ENCODE measurements at places on chromosomes 12 and 14.

- DNase-seq = no peak
Observed at GRCh38 chr12:25071366-25071765, 122.5 kb upstream of the BCAT1 start.

DNA sequence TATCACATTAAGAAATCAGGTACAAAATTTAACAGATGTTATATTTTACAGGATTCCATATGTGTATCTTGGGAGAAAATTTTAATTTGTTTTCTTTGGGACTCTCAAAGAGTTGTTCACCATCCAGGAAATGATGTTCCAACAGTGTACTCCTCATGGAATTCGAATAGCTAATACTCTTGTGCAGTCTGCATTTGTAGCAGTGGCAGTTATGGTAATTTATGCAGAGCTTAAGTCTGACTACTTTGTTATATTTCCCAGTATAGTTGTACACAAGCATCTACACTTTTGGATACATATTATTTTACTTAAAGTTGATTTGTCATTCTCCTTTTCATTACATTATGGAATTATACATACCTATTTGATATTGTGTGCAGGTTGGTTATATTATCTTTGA lies 436.7 kb upstream of the FBXO33 start:
- no peak for DNase-seq

DNA sequence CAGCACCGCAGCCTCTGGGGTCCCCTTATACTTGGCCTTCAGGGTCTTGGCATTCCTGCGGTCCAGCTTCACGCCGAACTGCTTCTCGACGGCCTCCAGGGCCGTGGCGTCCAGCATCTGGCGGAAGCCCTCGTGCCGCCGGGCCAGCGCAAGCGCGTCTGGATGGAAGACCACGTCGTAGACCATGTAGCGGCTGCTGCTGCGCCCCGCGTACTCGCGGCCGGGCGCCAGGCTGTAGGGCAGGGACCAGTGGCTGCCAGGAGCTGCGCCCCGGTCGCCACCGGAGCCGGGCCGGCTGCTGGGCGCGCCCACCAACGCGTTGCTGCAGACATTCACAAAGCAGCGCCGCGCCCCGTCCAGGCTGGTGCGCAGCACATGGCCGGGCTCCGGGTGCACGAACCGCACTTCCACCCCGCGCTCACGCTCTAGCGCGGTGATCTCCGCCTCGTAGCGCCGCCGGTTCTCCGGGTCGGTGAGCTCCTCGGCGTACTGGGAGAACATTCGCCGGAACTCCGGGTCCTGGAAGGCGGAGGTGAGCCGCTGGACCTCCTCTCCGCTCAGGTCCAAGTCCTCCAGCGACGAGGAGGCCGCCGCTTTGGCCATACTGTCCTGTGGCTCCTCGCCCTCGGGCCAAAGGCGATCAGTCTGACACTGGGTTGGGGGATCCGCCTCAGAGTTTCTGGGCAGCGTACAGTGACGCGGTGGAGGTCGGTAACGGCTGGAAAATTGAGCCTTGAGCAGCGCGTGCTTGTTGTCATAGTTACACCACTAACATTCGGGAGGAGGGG lies at the start of gene DNAAF2:
Gene DNAAF2 (minus strand): TSS at position 698 of the 788 bp plus-strand sequence. CDS start 95 bp downstream, at position 603.
- DNase-seq = peak; percentile 67

DNA sequence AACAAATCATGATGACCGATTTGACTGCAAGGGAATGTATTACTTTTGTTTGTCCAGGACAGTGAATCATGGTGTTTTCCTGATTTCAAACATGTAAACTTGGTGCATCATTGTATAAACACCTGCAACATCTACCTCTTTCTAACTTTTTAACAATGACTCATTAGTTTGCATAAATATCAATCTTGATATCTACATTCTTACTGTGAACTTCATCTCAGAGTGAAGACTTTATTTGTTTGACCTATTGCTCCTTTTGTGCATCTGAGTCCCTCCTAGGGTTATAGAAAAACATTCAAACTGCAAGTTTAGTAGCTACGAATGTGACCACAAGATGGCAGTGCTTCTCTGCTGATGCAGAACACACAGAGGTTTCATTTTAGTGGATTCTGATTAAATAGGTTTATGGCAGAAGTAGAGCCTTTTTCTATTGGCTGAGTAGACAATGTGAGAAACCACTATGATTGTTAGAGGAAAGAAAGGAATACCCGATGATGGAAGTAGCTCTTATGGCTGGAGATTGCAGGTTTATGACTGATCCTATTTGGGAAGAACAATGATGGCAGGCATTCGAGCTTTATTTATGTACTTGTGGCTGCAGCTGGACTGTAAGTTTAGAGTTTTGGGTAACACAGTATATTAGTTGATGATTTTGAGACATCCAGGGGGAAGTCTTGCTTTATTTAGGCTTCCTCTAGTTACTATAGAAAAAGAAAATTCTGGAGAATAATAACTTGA lies 244.2 kb upstream of the OR4E1 start:
- DNase-seq = no peak

DNA sequence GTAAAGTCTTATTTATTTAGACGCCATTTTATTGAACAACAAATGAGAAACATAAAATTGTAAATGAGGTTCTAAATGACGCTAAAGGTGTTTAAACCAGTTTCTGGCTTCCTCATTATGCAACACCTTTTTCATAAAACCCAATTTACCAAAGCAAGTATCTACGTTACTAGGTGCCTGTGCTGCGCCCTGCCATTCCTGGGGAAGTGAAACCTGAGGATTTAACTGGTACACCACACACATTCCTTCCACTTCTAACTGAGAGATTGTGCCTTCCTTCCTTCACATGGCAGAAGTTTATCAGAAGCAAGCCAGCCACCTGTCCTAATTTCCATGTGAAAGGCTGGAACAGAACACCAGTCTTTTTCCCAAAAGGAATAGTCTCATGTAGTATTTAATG lies 40.3 kb upstream of the GCH1 start:
- DNase-seq = no peak

GRCh38 chr14:64692986-64693809 lies 11.0 kb upstream of the PLEKHG3 start:
- DNase-seq = peak; percentile 5

GRCh38 chr12:116745554-116745953 lies 7.4 kb downstream of the RNFT2 start:
- DNase-seq = no peak

- DNase-seq = peak; percentile 44
Observed at GRCh38 chr14:61561657-61562276, 133.5 kb upstream of the HIF1A start.

- DNase-seq = no peak
Observed at GRCh38 chr12:77847060-77847541, 16.4 kb downstream of the NAV3 start.

GRCh38 chr12:69024413-69024812 lies 91.4 kb upstream of the CPM start:
- no peak for DNase-seq

DNA sequence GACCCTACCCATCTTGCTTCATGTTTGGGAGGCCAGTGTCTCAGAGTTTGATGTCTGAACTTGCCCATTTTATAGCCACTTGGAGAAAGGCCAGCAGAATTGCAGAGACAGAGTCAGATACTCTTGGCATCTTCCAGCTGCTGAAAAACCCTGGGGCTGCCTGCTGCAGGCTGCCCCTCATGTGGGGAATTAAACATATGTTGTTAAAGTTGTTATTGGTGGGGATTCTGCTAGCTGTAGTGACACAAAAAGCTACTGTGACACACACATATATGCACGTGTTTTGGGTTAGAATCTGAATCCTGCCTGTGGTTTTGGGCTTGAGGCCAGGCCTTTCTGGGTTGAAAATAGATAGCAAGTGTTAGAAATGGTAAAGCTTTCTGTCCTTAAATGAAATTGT lies 1288.4 kb downstream of the AACS start:
- no peak for DNase-seq

DNA sequence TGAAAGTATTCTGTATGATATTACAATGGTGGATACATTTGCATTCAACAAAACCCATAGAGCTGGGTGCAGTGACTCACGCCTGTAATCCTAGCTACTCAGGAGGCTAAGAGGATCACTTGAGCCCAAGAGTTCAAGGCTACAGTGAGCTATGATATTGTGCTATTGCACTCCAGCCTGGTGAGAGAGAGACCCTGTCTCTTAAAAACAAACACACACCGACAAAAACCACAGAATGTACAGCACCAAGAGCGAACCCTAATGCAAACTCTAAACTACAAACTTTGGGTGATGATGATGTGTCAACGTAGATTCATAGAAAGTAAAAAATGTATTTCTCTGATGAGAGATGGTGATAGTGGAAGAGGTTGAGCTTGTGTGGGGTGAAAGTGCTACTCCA lies 8.6 kb downstream of the CAPRIN2 start:
- DNase-seq = no peak

DNA sequence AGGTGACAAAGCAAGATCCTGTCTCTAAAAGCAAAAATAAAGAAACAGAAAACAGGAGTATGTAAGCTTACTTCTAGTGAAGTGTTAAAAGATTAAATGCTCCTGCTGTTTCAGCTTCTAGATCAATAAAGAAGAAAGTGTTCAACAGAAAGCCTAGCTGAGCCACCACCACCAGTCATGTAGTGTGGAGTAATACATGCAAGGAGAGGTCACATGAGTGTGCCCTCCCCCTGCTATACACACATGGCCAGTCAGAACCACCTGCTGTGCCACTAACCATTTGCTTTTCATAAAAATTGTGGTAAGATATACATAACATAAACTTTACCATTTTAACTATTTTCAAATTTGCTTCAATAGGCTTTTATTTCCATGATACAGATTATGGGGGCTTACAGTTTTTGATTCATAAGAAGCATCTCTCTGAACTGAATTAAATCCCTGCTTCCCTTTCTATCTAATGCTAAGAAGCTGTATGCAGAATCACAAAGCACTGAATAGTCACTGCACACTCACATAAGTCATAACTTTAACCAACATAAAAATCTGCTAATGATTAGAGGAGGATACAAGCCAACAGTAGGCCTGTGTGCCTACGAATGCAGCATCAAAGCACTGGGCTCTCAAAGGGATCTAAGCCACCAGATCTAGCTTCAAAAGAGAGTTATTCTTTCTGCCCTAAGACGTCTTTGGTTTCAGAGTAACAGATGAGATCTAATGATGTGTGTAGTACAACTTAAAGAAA lies 515.5 kb downstream of the C12orf50 start:
- DNase-seq = no peak

DNA sequence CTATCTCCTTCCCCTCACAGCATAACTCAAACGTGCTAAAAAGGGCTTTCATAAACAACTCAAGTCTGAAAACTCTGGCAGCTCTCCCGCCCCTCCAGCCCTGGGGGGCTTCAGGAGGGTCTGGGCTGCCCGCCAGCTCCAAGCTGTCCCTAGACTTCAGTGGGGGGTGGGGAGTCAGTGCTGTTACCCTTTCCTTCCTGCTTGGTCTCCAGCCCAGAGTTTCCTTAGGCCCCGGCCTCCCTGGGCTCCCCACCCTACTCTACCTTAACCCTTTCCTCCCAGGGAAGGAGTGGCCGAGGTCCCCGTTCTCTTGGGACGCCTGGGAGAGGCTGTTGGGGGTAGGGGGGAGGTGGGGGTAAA lies 530 bp upstream of the NYNRIN start:
- peak; percentile 70 for DNase-seq

DNA sequence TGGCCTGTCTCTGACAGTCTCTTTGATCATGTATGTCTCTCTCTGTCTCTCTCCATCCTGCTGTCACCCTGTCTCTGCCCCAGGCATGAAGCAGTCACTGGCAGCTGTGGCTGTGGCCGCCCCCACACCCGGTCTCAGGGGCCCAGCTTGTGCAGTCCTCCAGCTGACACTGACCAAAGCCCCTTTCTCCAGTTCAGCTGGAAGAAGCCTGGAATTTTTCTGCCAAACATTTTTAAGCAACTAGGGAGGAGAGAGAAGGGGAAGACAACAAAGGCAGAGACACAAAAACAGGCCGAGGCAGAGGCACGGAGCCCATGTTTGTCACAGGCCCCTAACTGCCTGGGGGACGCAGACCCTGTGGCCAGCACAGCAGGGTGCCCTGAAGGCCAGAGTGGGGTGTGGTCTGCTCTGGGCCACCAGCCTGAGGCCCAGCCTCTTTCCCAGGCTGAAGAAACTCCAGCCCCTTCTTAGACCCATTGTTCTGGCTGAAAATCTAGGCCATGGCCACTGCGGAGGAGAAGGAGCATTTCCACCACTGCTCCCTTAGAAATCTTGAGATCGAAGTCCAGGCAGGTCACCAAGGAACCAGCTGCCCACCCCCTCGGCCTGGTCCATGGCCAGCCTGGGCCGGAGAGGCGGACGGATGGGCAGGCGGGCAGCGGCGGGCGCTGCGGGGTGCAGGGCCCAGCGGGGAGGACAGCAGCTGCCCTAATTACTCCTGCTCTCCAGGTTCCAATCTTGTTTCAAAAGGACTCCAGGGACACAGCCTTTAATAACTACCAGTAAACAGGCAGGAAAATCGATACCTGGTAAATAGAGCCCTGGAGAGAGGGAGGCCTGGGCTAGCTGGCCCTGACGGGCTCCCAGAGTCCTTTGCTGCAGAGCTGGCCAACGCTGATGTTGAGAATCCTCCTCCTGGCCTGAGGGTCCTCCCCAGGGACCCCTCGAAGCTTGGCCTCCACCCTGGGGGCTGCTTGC lies 14.9 kb downstream of the DTX1 start:
- DNase-seq = peak; percentile 29

GRCh38 chr14:79229383-79229909 lies 981.9 kb downstream of the DIO2 start:
- no peak for DNase-seq

GRCh38 chr14:101322223-101322622 lies 239.1 kb upstream of the DIO3 start:
- DNase-seq = no peak

- no peak for DNase-seq
Observed at GRCh38 chr14:74464785-74465184, 28.3 kb downstream of the NPC2 start.

DNA sequence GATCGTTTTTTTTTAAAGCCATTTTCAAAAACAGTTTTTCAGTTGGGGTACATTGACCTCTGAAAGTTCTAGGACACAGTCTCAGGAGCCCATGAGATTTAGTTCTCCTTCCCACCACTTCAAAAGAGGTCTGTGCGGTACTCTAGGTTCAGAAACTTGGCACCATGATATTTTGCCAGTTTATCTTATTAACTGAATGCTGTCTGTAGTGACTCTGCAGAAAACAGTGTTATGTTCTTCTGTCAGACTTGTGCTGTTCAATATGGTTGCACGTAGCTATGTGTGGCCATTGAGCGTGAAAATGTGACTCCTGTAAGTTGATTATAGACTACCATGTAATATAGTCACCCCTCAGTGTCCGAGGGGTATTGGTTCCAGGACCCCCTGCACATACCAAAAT lies 35.9 kb downstream of the CRADD start:
- DNase-seq = no peak

- DNase-seq = no peak
Observed at GRCh38 chr12:51821440-51822260, 26.9 kb downstream of the FIGNL2 start.

DNA sequence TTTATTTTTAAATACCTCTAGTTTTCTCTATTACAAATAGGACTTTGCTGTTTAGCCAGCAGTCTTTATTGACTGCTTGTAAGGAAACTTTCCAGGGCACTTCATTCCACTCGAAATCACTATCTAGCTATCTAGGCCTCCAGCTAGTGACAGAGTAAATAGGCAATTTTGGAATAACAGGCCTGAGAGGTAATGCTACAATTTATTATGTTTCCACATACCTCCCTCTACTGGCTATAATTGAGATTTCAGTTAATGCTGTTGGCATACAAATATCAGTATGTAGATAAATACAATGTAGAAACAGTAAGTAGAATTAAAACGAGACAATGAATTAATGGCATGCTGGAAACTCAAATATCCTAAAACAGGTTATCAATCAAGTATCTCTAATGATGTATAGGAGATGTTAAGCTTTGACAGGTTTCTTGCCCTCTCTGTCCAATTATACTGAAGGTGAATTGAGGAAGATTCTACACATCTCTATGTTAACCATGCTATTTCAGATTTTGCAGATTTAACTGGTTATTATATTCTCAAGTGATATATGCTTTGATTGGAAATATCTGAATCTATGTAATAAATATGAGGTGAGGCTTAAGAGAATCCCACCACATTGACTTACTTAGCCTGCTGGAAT lies 7.2 kb downstream of the DTD2 start:
- no peak for DNase-seq
